Naive thymus-derived CD8-positive, alpha-beta T cell (primary cell): ENCODE measurements at places on chromosomes 3 and 15. TPM values are rescaled to one million over a fixed set of nuclear protein-coding genes. Genes with fewer than 3 reads are reported as not detected.

GRCh38 chr3:55597641-55598040 lies 110.5 kb upstream of the WNT5A start:
- DNase-seq, result no peak
- no peak overlapping the region for H3K27ac ChIP-seq
- no peak overlapping the region for H3K4me3 ChIP-seq
- H3K27me3 ChIP-seq, result peaks cover 23% of the 10 kb centered on the region
- no peaks in the 10 kb centered on the region for H3K4me1 ChIP-seq

Gene SAMMSON
- not detected for total RNA-seq

GRCh38 chr15:39131609-39132008 lies 449.3 kb upstream of the THBS1 start:
- H3K36me3 ChIP-seq, result no peaks in the 10 kb centered on the region
- H3K27me3 ChIP-seq, result peaks cover 9% of the 10 kb centered on the region
- no peaks in the 10 kb centered on the region for H3K4me1 ChIP-seq
- H3K27ac ChIP-seq, result no peak overlapping the region
- DNase-seq, result no peak

- no peaks in the 10 kb centered on the region for H3K4me1 ChIP-seq
- H3K36me3 ChIP-seq, result peaks cover 2% of the 10 kb centered on the region
- no peak overlapping the region for H3K4me3 ChIP-seq
- no peak for DNase-seq
- H3K27me3 ChIP-seq, result peaks cover 2% of the 10 kb centered on the region
Measured at GRCh38 chr15:60376677-60377095, 21.1 kb downstream of the ANXA2 start.

- H3K27me3 ChIP-seq, result no peaks in the 10 kb centered on the region
- no peaks in the 10 kb centered on the region for H3K36me3 ChIP-seq
- peaks cover 32% of the 10 kb centered on the region for H3K4me1 ChIP-seq
- no peak for DNase-seq
Measured at GRCh38 chr3:50591196-50591741, 20.3 kb downstream of the CISH start.

DNA sequence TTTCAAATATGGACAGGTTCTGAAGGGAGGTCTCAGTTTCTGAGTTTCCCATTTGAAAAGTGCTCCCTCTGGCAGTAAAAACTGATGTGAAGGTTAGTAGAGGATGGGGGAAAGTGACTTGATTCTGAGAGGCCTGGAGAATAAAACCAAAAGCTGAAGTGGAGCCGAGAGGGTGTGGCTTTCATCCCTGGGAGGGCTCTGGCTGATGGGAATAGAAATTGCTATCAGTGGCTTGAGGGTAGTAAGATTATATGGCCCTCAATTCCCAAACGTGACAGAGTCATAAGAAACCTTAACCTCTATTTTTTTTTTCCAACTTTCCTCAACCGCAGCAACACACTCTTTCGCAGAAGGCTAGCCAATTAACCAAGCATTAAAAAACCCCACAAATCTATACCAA lies 185.9 kb downstream of the MEIS2 start:
- peaks cover 13% of the 10 kb centered on the region for H3K27me3 ChIP-seq
- no peak for DNase-seq
- no peak overlapping the region for H3K27ac ChIP-seq
- H3K4me1 ChIP-seq, result no peaks in the 10 kb centered on the region

Gene CLEC3B
- total RNA-seq, result 1.4 TPM

DNA sequence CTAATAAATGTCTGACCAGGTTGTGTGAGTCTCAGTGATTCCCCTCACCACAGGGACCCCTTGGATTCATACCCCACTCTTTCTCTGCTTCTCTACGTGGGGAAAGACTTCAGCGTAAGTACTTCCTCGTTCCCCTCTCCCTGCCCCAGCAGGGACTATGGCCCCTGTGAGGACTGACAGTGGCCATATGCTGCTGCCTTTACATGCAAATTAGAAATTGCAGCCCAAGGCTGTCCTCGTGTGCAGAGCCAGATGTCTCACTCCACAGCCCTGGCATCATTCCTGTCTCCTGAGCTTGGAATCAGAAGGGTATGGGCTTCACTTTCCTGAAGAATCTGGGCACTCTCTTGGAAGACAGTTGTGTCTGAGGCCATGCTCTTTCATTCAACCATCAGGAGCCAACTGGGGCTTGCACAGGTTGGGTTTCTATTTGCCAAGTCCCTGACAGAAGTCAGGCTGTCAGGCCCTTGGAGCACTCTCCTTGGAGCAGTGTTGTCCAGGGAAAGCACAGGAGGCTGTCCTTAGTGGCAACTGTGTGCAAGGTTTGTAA lies 30.5 kb upstream of the IQCF2 start:
- H3K4me3 ChIP-seq, result no peak overlapping the region
- H3K36me3 ChIP-seq, result no peaks in the 10 kb centered on the region
- no peak for DNase-seq
- no peak overlapping the region for H3K27ac ChIP-seq
- peaks cover 15% of the 10 kb centered on the region for H3K27me3 ChIP-seq
- H3K4me1 ChIP-seq, result no peaks in the 10 kb centered on the region

Gene GRK7
- total RNA-seq, result 0.42 TPM

DNA sequence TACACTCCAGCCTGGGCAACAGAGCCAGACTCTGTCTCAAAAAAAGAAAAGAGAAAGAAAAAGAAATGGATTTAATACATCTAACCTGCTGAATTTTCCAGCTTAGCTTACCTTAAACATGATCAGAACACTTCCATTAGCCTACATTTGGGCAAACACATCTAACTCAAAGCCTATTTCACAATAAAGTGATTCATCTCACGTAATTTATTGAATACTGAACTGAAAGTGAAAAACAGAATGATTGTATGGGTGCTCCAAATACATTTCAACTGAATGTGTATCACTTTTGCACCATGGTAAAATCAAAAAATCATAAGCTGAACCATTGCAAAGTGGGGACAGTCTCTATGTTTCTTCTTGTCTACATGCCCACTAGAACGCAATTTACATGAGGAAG lies 9.0 kb downstream of the PIK3R4 start:
- peaks cover 83% of the 10 kb centered on the region for H3K36me3 ChIP-seq
- H3K4me1 ChIP-seq, result peaks cover 47% of the 10 kb centered on the region
- no peak for DNase-seq

Gene TRH
- not detected for total RNA-seq

Gene SAMD7
- total RNA-seq, result not detected

- peak overlapping the region; percentile 92 for H3K27ac ChIP-seq
- peaks cover 17% of the 10 kb centered on the region for H3K4me1 ChIP-seq
- no peak for DNase-seq
- H3K36me3 ChIP-seq, result no peaks in the 10 kb centered on the region
- peaks cover 7% of the 10 kb centered on the region for H3K27me3 ChIP-seq
- H3K4me3 ChIP-seq, result peak overlapping the region; percentile 90
Measured at GRCh38 chr3:119580067-119580760, 922 bp downstream of the ADPRH start.

Gene ATP13A5
- not detected for total RNA-seq

- H3K36me3 ChIP-seq, result no peaks in the 10 kb centered on the region
- H3K4me1 ChIP-seq, result no peaks in the 10 kb centered on the region
- no peak for DNase-seq
- no peak overlapping the region for H3K27ac ChIP-seq
- no peaks in the 10 kb centered on the region for H3K27me3 ChIP-seq
Measured at GRCh38 chr15:47374222-47374621, 343.1 kb upstream of the SEMA6D start.

DNA sequence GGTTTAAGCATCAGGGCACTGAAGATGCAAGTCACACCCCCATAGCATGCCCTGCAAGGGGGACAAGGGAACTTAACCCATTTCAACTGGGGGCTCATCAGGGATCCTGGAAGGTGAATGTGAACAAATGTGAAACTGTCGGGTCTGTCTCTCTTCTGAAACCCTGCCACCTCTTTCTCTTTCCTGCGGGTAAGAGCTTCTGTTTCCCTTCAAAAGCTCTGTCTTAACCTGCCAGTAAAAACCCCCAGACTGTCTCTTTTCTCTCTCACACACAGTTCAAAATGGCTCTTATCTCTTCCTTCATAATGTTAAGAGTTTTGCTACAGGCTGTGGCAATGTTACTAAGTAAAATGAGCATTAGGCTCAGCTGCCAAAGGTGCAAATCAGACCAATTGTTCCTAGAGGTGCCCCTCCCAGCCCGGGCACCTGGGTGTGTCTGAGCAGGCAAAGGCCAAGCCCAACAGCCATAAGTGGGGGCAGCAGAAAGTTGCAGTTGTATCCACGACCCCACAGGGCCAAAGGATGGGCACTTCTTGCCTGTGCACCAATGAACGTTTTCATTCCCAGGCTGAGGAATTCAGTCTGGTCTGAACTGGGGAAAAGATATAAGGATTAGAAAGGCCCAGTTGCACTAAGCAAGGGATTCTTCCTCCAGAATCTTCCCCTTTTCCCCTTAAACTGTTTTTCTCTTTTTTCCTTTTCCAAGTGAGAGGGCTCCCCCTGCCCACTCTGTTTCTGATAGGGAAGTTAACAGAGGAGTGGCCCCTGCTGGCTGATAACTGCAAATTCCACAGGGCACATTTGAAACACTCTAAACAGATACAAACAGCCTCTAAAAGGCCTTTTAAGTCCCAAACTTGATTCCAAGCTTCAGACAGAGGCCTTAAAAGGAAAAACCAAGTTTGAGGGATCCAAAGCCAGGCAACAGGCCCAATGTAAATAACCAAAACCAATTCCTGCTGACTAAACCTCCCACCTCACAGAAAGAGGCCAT lies 113.8 kb upstream of the EPHA6 start:
- no peaks in the 10 kb centered on the region for H3K36me3 ChIP-seq
- no peaks in the 10 kb centered on the region for H3K4me1 ChIP-seq
- DNase-seq, result no peak
- H3K27ac ChIP-seq, result no peak overlapping the region
- H3K4me3 ChIP-seq, result no peak overlapping the region

Gene ITGA11
- 0.11 TPM for total RNA-seq

DNA sequence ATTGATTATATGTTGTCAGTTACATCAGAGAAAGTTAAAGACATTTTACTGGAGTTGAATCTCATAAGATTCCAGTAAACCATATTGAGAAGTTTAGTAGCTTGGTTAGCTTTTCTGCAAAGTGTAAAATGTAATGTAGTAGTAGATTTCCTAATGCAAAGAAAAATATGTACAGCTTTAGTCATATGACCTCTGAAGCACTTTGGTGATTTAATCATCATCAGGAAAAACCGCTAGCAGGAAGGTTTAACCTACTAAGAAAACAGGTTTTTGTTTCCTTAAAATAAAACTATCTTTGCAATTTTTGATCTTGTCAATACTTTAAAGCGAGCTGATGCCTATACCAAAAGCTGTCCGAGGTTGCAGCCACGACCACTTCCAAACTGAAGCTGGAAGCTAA lies 364.6 kb upstream of the ZNF385D start:
- H3K4me3 ChIP-seq, result no peak overlapping the region
- H3K4me1 ChIP-seq, result no peaks in the 10 kb centered on the region
- H3K36me3 ChIP-seq, result no peaks in the 10 kb centered on the region
- H3K27ac ChIP-seq, result no peak overlapping the region
- no peaks in the 10 kb centered on the region for H3K27me3 ChIP-seq
- DNase-seq, result no peak

- no peak for DNase-seq
- H3K36me3 ChIP-seq, result no peaks in the 10 kb centered on the region
- no peak overlapping the region for H3K4me3 ChIP-seq
- H3K27me3 ChIP-seq, result no peaks in the 10 kb centered on the region
- H3K4me1 ChIP-seq, result peaks cover 20% of the 10 kb centered on the region
Measured at GRCh38 chr3:153629148-153629547, 467.1 kb downstream of the RAP2B start.

GRCh38 chr3:139468399-139468798 lies 7.9 kb downstream of the RBP2 start:
- DNase-seq, result no peak
- peaks cover 4% of the 10 kb centered on the region for H3K27me3 ChIP-seq
- H3K27ac ChIP-seq, result no peak overlapping the region
- no peaks in the 10 kb centered on the region for H3K4me1 ChIP-seq
- H3K36me3 ChIP-seq, result no peaks in the 10 kb centered on the region
- H3K4me3 ChIP-seq, result no peak overlapping the region

DNA sequence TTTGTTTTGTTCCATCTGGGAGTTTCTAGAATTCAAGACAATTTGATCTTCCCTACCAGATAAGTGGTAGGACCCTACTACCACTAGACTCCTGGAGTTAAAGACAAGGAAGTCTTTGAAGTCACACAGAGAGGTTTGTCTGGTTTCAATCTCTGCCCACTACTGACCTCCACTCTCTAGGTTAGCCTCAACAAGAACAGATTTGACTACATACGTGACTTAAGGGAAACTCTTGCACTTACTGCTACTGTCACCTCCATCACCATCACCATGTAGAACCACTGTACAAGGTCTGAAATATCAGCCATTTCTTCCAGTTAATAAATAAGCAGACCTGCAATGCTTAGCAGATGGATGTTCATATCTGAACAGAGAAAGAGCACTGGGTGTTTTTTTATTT lies 148.3 kb upstream of the ARHGEF26 start:
- no peak overlapping the region for H3K4me3 ChIP-seq
- peaks cover 13% of the 10 kb centered on the region for H3K27me3 ChIP-seq
- no peaks in the 10 kb centered on the region for H3K4me1 ChIP-seq
- no peak for DNase-seq
- H3K36me3 ChIP-seq, result no peaks in the 10 kb centered on the region

Gene SLC15A2
- total RNA-seq, result 3.4 TPM

- no peaks in the 10 kb centered on the region for H3K4me1 ChIP-seq
- no peak for DNase-seq
- no peaks in the 10 kb centered on the region for H3K36me3 ChIP-seq
- no peak overlapping the region for H3K4me3 ChIP-seq
Measured at GRCh38 chr3:61945657-61946056, 384.3 kb downstream of the PTPRG start.

Gene FETUB
- total RNA-seq, result not detected

- no peaks in the 10 kb centered on the region for H3K4me1 ChIP-seq
- H3K27ac ChIP-seq, result no peak overlapping the region
- no peak for DNase-seq
- H3K27me3 ChIP-seq, result no peaks in the 10 kb centered on the region
- no peak overlapping the region for H3K4me3 ChIP-seq
Measured at GRCh38 chr3:147462856-147463255, 53.7 kb downstream of the ZIC1 start.

Gene HDAC11
- 6.6 TPM for total RNA-seq

DNA sequence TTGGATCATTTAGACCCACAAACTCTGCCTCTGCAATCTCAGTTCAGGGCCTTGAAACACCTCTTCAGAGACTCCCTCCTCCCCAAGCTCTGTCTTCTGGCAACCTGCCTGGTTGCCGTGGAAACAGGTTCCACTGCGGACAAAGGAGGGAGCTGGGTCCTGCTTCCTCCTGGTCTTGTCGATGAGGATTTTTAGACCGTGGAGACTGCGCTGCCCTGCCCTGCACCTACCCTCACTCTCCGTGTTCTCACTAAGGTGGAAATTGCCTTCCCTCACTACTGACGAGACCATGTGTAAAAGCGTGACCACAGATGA lies at the start of gene RTP1:
RTP1 (plus strand) TSS at position 152 of the 315 bp plus-strand sequence; CDS start at position 182, 30 bp downstream.
- H3K4me1 ChIP-seq, result no peaks in the 10 kb centered on the region
- no peaks in the 10 kb centered on the region for H3K36me3 ChIP-seq
- no peak for DNase-seq
